Bronchus fibroblast of lung (primary cell): ENCODE measurements at places on chromosomes 2 and 18. TPM values are rescaled to one million over a fixed set of nuclear protein-coding genes. Genes with fewer than 3 reads are reported as not detected.

The SDC1 gene
- total RNA-seq, result 30.6 and 37.7 TPM in 2 replicates

The IAH1 gene
- 62.4 and 68.8 TPM in 2 replicates for total RNA-seq

The ATL2 gene
- 29.7 and 39.0 TPM in 2 replicates for total RNA-seq

The KDSR gene
- total RNA-seq, result 27.2 and 29.1 TPM in 2 replicates

The SLC19A3 gene
- total RNA-seq, result 0.17 and 0.59 TPM in 2 replicates
